ENCODE measurements at places on chromosomes 4 and X. TPM values are rescaled to one million over a fixed set of nuclear protein-coding genes. Genes with fewer than 3 reads are reported as not detected.

EMCN gene
- total RNA-seq = not detected

ATOH1 gene
- total RNA-seq = not detected

DNA sequence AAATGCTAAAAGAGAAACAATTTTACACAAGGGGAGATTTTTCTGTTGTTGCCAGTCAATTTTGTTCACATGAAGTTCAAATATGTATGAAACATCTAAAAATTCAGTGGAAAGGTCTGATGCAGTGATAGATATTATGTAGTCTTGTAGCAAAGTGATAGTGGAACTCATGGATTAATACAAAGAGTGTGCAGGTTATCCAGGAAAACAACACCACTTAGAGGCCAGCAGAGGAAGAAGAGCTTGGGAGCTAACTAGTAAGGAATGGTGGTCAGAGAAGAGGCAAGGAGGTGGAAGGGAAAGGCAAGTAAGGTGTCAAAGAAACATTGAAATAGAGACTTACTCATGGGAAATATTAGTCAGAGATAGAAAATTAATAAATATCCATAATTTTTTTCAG lies 395.6 kb downstream of the MAPK10 start:
- H3K4me3 ChIP-seq = no peak overlapping the region

DNA sequence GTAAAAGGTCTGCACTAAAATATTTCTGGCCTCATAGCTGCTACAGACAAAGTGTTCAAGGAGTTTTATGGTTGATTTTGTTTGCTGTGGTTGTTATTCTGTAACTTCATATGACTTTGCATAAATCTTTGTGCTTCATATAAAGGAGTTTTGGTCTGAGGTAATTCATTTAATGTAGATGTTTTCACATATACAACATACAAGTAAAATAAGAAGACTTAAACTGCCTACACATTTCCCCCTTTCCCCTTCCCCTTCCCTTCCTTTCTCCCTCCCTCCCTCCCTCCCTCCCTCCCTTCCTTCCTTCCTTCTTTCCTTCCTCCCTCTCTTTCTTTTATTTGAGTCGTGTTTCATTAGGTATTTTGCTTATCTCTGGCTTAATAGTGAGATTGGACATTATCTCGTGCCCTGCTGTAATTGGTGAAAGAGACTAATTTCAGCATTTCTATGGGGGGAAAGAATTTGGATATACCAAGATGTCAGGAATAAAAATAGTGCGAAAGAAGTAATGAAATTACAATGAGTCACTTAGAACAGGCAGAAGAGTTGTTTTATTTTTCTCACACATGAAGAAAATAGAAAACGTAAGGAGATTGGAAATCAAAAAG lies 144.9 kb upstream of the MAD2L1 start:
- no peak overlapping the region for H3K4me3 ChIP-seq
- no peak overlapping the region for H3K27ac ChIP-seq
- no peak for DNase-seq
- no peaks in the 10 kb centered on the region for H3K4me1 ChIP-seq
- H3K36me3 ChIP-seq = no peaks in the 10 kb centered on the region
- no peaks in the 10 kb centered on the region for H3K27me3 ChIP-seq

PPEF2 gene
- not detected for total RNA-seq

CENPC gene
- total RNA-seq = 10.6 TPM

DNA sequence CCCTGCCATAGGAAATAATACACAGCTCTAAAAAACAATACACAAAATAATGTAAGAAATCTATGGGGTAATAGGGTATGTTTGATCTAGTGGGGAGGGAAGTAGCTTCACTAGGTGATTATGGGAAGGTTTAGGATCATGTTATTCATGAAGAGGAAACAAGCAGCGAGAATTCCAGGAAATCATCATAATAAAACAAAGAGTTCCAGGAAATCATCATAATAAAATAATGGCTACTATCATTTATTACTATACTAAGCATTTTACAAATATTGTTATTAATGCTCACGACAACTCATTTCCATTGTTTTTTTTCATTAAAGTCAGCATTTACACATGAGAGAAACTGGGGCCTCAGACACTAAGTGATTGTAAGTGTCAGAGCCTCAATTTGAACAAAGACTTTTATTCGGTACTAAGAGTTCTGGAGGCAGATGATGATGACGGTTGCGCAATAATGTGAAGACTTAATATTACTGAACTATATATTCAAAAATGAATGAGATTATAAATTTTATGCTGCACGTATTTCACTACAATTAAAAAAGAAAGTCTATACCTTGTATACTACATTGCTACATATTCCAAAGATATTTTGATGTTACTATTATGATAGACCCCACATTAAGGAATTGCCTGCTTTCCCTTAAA lies 12.2 kb upstream of the CXCL8 start:
- DNase-seq = no peak
- no peaks in the 10 kb centered on the region for H3K36me3 ChIP-seq
- H3K4me3 ChIP-seq = no peak overlapping the region
- H3K4me1 ChIP-seq = peaks cover 74% of the 10 kb centered on the region

- H3K36me3 ChIP-seq = no peaks in the 10 kb centered on the region
- H3K4me3 ChIP-seq = no peak overlapping the region
- no peaks in the 10 kb centered on the region for H3K27me3 ChIP-seq
- no peak overlapping the region for H3K27ac ChIP-seq
These were observed 17.0 kb downstream of the PAQR3 start for GRCh38 chr4:78922207-78922606.

DNA sequence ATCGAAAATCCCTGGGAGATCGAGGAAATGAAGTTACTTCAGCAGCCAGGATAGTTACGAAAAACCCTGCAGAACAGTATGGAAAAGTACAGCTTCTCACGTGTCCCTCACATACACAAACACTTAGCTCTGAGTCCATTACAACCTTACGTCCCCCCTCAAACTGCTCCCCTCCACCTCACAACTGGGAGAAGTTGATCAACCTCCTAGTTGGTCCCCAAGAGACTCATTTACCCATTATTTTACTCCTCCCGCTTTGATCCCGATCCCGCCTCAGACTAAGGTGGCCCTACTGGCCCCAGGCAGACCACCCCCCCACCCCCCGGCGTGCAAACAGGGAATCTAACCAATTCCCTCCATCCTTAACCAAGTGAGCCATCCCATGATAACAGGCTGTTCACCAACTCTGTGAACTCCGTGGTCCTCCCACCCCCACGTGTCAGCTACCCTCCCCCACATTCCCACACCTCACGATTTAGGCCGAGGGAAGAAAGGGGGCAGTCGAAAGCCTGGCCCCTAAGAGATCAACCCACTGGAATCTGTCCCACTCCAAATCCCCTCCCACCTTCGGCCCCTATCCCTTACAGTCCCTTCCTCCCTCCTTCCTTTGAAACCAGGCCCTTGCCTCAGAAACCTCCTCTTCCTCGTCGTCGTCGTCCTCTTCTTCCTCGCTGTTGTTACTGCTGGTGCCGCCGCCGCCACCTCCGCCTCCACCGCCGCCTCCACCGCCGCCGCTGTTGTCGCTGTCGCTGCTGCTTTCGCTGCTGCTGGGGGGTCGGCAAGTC lies 755 bp downstream of the ANKRD17 start:
- H3K27me3 ChIP-seq = no peaks in the 10 kb centered on the region
- peaks cover 26% of the 10 kb centered on the region for H3K4me1 ChIP-seq
- peaks cover 4% of the 10 kb centered on the region for H3K36me3 ChIP-seq
- H3K27ac ChIP-seq = peak overlapping the region; percentile 92

DNA sequence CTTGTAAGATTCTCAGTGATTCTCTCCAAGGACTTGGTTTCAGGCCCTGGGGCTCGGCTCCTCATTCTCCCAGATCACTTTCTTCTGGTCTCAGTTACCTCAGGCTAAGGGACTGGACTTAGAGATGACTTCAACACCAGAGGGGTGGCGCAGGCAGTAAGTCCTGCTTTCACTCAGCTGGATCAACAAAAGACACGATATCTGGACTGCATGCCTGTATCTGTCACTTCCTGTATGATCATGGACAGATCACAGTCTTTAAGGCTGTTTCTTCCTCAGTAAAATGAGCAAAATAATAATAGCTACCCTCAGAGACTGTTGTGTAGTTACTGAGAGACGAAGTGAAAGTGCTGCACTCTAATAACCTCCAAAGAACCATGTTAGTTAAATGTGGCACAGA lies 19.5 kb upstream of the CXCR3 start:
- H3K27me3 ChIP-seq = no peaks in the 10 kb centered on the region
- DNase-seq = peak; percentile 51
- H3K4me1 ChIP-seq = peaks cover 19% of the 10 kb centered on the region
